Memory B cell (primary cell): ENCODE measurements at places on chromosomes 1 and 21.

DNA sequence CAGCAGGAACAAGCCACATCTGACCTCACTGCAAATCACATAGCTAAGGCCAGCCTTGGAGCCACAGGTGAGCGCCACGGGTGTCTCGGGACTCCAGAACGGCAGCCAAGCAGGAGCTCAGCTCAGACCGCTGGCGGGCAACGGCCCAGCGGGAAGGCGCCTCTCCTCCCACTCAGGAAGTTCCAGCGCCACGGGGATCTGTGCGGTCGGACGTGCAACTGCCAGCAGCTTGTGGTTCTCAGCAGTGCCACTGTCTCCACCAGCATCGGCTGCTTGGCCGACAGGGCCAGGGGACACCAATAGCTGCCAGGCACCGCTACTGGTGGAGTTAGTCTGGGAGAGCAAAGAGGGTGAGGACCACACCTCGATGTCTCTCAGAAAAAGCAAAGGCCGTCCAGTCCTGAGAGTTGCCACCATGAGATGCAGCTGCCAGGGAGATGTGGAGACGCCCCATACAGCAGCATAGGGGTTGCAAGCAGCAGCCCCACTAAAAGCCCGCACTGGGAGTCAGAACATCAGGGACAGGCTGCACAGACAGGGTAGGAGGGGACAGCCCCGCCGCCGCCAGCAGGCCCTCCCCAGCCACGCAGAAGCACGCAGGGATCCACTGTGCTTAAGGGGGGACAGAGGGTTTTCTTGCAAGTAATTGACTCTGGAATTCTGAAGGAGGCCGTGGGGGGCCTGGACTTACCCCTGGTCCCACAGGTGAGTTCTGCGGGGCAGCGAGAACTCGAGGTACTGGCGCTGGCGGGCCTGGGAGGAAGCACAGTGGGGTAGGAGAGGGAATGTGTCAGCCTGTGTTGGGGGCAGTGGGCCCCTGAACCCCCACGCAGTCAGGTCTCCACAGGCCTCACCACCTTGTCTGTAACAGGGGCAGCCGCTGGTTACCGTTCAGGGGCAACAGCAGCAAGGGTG, 83.5 kb downstream of the NPHP4 start:
- DNase-seq: no peak

- DNase-seq: no peak
These were observed 23.8 kb upstream of the PPP2R5A start for GRCh38 chr1:212261361-212261929.

GRCh38 chr1:76463849-76464248, 389.3 kb downstream of the ST6GALNAC3 start:
- DNase-seq: no peak

GRCh38 chr1:15916417-15916816, 59.5 kb downstream of the ZBTB17 start:
- DNase-seq: no peak

GRCh38 chr1:204556458-204557052, 40.3 kb downstream of the MDM4 start:
- no peak for DNase-seq

DNA sequence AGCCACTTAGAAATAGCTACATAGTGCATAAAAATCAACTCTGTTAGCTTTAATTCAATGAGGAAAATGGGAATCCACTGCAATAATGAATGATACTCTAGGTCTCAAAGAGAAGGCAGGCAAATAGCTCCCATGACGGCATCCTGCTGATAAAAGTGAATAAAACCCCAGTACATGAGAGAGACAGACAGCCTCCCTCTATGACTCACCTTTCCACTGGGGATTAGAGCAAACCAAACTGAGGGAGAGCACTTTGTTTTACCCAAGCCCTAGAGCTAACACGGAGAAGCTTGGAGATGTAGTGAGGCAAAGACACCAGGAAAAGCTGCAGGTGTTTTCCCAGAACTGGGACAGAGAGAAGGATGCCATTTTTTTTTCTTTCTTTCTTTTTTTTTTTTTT, 621.9 kb downstream of the LRRIQ3 start:
- DNase-seq: no peak

DNA sequence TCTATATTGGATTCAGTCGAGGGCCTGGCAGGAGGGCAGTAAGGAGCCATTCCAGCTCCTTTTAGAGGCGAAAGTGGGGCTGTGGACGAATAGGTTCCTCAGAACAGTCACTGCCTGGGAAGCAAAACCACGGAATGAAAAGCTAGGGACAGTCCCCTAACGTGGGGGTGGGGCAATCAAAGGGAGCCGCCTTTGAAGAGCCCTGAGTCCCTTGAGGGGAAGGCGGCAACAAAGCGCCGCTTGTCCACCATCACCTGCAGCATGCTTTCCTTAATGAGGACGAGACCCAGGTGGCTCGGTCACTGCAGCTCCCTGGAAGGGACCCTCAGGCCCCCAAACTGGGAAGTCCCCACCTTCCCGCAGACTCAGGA, 184.7 kb downstream of the ETS2 start:
- no peak for DNase-seq

DNA sequence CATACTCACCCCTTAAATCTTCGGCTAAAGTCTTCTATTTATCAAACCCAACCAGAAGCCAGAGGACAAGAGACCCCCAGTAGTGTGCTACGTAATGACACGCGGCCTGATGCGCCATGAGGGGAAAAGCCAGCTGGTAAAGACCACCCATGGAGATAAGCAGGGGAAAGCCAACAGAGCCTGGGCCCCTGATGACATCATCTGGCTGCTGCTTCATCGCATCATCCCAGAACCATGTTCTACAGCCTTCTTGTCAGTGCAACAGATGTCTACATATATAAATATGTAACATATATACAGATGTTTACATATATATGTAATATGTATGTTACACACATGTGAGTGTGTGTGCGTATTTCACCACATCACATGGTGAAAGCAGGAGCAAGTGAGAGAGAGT, 81.7 kb upstream of the VANGL1 start:
- DNase-seq: no peak

GRCh38 chr1:20095564-20096434, 23.5 kb downstream of the PLA2G2D start:
- DNase-seq: no peak

GRCh38 chr1:57122031-57122430, 156.2 kb upstream of the C8B start:
- DNase-seq: no peak

- peak; percentile 97 for DNase-seq
These were observed at the start of gene PTPRU for GRCh38 chr1:29235955-29236711. Gene PTPRU, plus strand, starts transcription at chr1:29236522. Its CDS starts 123 bp downstream, at chr1:29236645.

DNA sequence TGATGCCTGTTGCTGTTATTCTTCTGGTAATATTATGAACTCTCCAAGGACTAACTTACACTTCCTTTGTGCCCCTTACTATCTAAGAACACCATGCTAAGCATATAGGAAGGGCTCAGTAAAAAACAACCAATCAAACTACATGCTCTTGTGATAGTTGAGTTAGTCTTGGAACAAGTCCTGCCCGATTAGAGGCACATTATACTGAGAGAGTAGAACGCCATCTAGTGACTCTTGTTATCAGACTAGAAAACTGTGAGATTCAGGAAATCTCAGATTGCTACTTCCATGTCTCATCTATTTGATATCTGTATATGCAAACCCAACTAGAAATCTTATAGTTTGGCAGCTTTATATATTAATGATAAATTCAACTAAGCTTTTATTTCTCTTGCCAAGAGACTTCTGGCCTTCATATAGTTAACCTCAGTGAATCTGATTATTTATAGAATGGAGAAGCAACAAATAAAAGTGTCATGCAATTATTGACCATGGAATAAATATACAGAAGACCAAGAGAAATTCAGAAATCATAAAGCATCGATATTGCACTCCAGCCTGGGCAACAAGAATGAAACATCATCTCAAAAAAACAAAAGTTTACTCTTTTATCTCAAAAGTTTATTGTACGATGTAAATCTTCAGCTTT, 7.8 kb upstream of the SRRM1 start:
- peak; percentile 50 for DNase-seq

DNA sequence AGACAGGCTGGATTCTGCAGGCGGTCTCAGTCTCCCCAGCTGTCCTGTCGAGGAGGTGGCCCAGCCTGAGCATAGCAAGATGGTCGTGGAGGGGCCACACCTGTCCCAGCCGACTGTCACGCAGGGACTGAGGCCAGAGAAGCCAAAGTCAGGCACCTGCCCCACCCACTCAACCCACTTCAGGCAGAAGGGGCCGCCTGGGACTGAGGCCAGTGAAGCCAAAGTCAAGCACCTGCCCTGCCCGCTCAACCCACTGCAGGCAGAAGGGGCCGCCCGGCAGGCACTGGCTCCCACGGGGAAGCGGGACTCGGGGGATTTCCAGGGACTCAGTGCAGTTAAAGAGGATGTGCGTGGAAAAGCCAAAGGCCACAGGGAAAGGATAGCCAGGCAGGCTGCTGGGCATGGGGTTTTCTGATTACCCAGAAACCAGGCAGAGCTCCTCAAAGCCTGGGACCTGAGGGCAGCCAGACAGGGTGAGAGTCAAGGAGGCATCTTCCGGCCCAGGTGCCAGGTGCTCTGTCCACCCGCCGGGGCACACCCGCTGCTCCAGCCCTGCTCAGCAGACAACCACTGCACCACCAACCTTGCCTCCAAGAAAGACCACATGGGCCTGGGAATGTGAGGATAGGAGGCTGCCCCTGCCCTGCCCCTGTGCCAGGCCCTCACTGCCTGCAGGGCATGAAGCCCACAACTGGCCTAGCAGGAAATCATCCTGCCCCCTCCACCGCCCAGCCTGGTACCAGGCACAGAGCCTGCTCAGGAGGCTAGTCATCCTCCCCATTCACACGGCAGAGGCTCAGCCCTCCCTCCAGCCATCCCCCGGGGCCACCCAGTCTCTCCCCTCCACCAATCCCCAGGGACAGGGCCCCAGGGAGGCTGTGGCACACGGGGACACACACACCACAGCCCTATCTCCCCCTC, 41.0 kb downstream of the MEGF6 start:
- DNase-seq: no peak
